ENCODE measurements at places on chromosomes 12 and 14.
A peak's percentile ranks its signal among the peaks of the same experiment; 100 is the strongest.

- DNase-seq, result peak; percentile 1
Observed at GRCh38 chr14:31560759-31561154, 447 bp upstream of the NUBPL start.

DNA sequence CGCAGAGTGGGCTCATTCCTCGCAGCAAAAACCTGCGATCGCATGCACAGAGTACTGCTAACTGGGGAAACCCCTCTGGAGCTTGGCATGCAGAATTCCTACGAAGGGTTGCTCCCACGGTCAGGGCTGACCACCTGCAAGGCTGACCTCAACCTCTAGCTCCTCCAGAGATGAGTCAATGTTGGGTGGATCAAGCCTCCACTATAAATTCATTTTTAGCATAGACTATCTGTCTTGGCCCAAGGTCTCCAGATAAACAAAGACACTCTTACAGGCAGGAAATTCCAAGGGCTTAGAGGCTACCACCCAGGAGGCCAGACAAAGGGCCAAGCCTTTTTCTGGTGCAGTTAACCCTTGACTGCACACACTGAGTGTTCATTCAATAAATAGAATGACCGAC, 296.5 kb downstream of the TMEM132D start:
- DNase-seq, result no peak

GRCh38 chr14:101182476-101182875, 279.0 kb upstream of the RTL1 start:
- no peak for DNase-seq

DNA sequence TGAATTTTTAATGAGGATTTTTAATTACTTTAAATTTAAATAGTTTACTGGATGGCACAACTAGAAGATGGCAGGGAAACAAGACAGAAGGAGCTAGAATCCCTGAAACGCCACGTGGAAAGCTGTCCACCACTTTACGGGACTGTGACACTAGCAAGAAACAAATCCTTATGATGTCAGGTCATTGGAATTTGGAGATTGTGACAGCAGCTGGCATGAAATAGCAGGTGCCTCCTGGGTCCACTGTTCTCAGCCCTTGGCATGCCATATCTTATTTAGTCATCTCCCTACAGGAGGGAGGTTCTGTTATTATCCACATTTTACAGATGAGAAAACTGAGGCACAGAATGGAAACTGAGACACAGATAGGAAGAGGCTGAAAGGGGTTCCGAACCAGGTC, 113.8 kb downstream of the BCL11B start:
- DNase-seq, result no peak

- no peak for DNase-seq
Observed at GRCh38 chr14:69317102-69317755, 57.3 kb downstream of the GALNT16 start.

GRCh38 chr12:69211160-69211559, 28.2 kb upstream of the CPSF6 start:
- no peak for DNase-seq

- DNase-seq, result no peak
Observed at GRCh38 chr12:72277415-72277814, 5.2 kb downstream of the TRHDE start.

GRCh38 chr14:81557146-81557545, 23.5 kb upstream of the SEL1L start:
- DNase-seq, result no peak

DNA sequence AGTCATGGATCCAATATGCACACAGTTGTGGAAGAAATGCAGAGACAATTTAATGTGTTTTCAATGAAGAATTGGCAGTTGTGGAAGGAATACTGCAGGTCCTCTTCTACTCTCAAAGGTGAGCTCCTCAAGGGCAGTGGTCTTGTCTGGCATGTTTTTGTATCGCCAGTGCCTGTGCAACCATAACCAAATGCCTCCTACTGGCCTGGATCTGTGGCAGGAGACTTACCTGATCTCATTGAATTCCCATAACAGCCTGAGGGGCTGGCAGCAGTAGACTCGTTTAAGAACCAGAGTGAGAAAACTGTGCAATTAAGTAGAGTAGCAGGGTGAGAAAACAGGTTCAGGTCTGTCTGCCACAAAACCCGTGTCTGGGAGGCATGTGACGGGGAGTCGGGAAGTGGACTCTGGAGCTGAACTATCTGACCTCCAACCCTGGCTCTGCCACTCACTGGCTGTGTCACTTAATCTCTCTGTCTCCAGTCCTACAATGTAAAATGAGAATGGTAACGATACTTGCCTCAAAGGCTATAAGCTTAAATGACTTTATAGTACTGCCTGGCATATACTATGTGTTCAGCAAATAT, 268.2 kb upstream of the SSTR1 start:
- no peak for DNase-seq

GRCh38 chr14:89493406-89493805, 76.4 kb upstream of the FOXN3 start:
- DNase-seq, result no peak

DNA sequence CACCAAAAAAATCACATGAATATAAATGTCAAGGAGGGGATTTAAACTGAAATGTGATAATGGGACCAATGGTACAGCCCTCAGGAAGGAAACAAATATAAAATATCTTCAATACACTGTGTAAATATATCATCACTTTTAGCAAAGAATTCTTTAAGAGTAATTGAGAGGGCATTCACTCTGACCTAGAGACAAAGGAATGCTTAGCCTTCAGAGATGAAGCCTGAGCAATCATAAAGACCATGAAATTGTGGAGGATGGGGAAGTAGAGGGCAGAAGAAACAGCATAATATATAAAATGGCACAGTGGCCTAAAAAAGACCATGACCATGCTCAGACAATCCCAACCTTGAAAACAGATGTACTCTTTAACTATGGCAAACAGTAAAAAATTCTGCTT, 20.4 kb downstream of the YAF2 start:
- no peak for DNase-seq

DNA sequence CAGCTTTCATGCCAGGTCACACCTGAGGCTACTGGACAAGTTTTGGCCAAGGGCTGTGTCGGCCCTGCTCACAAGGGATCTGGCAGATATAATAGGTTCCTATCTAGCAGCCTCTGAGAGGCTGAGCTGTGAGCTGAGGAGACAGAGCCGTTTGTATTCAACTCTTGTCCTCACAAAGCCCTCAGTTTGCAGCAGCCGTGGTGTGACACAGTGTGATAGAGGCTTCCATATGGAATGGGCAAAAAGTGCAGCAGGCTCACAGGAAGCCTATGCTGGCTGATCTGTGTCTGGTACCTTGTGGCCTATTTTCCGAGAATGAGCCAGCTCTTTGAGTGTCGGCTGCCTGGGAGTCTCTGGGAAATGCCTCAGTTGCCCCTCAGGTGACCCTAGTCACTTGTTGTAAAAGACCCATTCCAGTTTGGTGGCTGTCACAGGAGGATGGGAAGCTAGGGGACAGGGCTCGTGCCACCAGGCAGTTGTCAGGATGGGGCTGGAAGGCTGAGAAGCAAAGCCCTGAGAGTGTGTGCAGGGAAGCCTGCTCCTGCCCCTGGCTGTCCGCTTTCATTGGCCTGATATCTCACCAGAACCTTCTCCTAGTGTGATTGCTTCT, 16.1 kb downstream of the VRTN start:
- DNase-seq, result no peak

DNA sequence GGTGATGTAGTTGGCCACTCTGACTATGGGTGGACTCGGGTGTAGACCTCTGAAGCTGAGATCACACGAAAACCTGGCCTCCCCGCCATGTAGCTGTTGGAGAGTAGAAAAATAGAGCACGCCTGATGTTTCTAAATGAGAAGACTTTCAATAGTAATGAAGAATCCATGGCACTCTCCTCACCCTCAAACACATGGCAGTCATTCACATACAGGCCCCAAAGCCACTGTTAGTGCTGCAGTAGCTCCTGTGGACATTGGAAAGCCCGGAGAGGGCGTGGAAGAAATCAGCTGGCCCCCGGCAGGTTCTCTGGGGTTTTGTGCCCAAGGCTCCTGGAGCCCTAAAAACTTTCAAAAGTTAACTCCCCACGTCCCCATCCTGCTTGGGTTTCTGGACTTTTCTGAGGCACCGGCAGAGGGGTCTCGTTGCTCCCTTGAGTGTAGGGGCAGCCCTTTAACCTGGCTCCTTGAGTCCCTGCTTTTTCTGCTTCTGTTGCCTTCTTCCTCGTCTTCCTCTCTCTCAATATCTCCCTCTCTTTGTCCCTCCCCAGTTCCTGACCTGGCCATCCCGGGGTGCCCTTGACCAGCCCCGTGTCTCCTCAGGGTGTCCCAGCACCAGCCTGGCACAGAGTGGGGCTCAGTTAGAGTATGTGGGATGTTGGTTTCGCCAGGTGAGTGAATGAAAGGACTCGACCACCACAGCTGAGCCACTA, 8.3 kb downstream of the MEG3 start:
- no peak for DNase-seq

GRCh38 chr12:113891739-113892520, 74.2 kb downstream of the RBM19 start:
- no peak for DNase-seq

GRCh38 chr12:119594399-119594730, 791 bp downstream of the TMEM233 start:
- DNase-seq, result no peak

GRCh38 chr14:55799508-55800095, 219.6 kb downstream of the KTN1 start:
- DNase-seq, result no peak

- no peak for DNase-seq
Observed at GRCh38 chr12:71504476-71504875, 64.9 kb downstream of the LGR5 start.

- no peak for DNase-seq
Observed at GRCh38 chr12:106235770-106236169, 12.1 kb downstream of the CKAP4 start.

- DNase-seq, result no peak
Observed at GRCh38 chr12:49673446-49674317, 33.5 kb downstream of the FMNL3 start.

- DNase-seq, result peak; percentile 86
Observed at GRCh38 chr12:53159195-53159839, 21.2 kb upstream of the ZNF740 start.

GRCh38 chr14:37869633-37870032, 274.2 kb downstream of the TTC6 start:
- DNase-seq, result no peak

DNA sequence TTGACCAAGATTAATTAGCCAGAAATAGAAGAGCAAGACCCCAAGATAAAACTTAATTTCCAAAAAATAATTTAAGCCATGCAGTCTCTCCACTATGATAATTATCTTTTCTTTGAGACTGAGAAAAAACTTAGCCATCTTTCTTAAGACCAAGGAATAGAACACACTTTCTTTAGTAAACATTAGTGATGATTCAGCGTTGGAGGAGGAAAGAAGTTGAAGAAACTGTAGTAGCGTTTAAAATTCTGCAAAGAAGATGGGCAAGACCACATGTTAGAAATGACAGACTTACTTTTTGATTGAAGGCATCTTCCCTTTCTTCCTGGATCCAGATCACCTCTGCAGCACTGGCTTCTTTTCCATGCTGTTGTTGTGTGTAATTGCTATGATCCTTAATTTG, 124.8 kb upstream of the RASSF8 start:
- no peak for DNase-seq

Data from GM18507 (cell line).